Fibroblast of lung (primary cell): ENCODE measurements at places on chromosomes 12 and 14. TPM values are rescaled to one million over a fixed set of nuclear protein-coding genes. Genes with fewer than 3 reads are reported as not detected.
A peak's percentile ranks its signal among the peaks of the same experiment; 100 is the strongest.

- H3K4me3 ChIP-seq, result peak overlapping the region; percentile 55
- H3K36me3 ChIP-seq, result no peaks in the 10 kb centered on the region
- peaks cover 6% of the 10 kb centered on the region for H3K4me1 ChIP-seq
- H3K27me3 ChIP-seq, result peaks cover 40% of the 10 kb centered on the region
- H3K27ac ChIP-seq, result no peak overlapping the region
- DNase-seq, result no peak
Observed at GRCh38 chr12:6699989-6700645, 498 bp downstream of the PIANP start.

GRCh38 chr12:57836442-57837375 lies 9.8 kb downstream of the CTDSP2 start:
- DNase-seq, result peak; percentile 83
- H3K27me3 ChIP-seq, result no peaks in the 10 kb centered on the region

DNA sequence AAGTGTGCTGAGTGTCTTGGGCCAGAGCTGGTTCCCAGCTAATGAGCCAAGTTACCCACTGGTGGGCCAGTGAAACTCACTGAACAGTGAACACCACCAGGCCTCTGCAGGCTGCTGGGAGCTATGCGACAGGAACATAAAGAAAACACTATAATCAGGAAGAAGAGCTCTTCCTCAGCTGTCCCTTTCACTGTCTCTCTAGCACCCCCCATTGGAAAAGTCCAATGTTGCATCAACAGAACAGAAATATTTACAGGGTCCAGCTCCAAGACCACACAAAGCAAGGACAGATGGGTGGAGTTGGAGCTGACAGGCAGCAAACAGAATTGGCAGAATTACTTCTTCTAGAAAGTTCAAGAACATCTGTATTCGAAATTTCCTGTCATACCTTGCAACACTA lies 903.6 kb upstream of the TMEM132C start:
- no peak for DNase-seq
- no peaks in the 10 kb centered on the region for H3K4me1 ChIP-seq
- no peaks in the 10 kb centered on the region for H3K36me3 ChIP-seq
- H3K4me3 ChIP-seq, result no peak overlapping the region
- H3K27ac ChIP-seq, result no peak overlapping the region

- no peak overlapping the region for H3K27ac ChIP-seq
- no peaks in the 10 kb centered on the region for H3K36me3 ChIP-seq
- peaks cover under 1% of the 10 kb centered on the region for H3K27me3 ChIP-seq
- peaks cover 2% of the 10 kb centered on the region for H3K4me1 ChIP-seq
- no peak for DNase-seq
- no peak overlapping the region for H3K4me3 ChIP-seq
Observed at GRCh38 chr14:95182379-95182778, 25.1 kb upstream of the DICER1 start.

GRCh38 chr14:84086714-84087113 lies 1443.2 kb upstream of the FLRT2 start:
- H3K4me1 ChIP-seq, result no peaks in the 10 kb centered on the region
- no peak overlapping the region for H3K27ac ChIP-seq
- H3K36me3 ChIP-seq, result no peaks in the 10 kb centered on the region
- no peak overlapping the region for H3K4me3 ChIP-seq
- no peaks in the 10 kb centered on the region for H3K27me3 ChIP-seq

DNA sequence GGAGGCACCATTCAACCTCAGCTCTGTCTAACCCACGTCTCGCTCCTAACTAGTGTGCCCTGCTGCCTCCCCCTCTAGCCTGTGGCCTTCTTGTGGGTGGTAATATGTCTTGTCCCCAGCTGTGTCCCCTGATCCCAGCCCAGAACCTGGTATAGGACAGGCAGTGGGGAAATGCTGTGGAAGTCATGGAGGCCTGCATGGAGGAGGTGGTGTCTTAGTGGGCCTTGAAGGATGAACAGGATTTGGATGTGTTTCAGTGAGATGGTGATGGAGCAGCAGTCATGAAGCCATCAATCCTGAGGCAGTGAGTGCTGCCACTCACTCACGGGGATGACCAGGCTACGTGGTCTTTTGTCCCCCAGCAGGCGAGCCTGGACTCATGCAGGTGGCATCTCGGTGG lies 13.4 kb downstream of the PLBD2 start:
- no peak for DNase-seq
- H3K27me3 ChIP-seq, result no peaks in the 10 kb centered on the region
- H3K4me3 ChIP-seq, result no peak overlapping the region
- no peaks in the 10 kb centered on the region for H3K4me1 ChIP-seq
- peaks cover 8% of the 10 kb centered on the region for H3K36me3 ChIP-seq

GRCh38 chr14:77124345-77125280 lies 17.0 kb downstream of the ZDHHC22 start:
- H3K27ac ChIP-seq, result no peak overlapping the region
- peaks cover 11% of the 10 kb centered on the region for H3K27me3 ChIP-seq
- H3K4me1 ChIP-seq, result no peaks in the 10 kb centered on the region
- H3K36me3 ChIP-seq, result no peaks in the 10 kb centered on the region

DNA sequence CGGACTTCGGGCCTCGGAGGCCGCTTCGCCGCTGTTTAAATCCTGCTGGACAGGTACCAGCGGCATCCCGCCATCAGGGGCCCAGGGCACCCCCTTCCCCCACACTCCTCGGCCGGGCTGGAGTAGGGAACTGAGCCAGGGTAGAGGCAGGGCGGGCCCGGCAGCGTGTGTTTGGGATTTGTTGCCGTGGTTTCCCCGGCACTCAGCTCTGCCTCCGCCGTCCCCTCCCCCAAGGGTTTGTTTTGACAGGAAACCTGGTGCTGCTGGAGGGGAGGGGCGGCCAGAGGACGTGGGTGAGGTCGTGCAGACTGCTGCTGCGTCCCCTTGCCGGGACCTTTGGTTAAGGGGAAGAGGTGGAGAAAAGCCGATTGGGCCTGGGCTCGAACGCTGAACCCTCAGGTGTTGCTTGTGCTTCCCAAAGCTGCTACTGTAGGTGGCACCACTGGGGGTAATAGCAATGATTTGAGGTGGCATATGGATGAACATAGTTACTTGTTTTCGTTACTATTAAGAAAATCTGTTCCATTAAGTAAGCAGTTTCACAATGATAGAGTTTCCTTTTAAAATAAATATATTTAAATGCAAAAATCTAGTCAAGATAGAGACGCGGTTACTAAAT lies 778 bp downstream of the TCP11L2 start:
- peak overlapping the region; percentile 96 for H3K27ac ChIP-seq
- peak; percentile 80 for DNase-seq
- no peaks in the 10 kb centered on the region for H3K27me3 ChIP-seq
- H3K4me3 ChIP-seq, result peak overlapping the region; percentile 99

DNA sequence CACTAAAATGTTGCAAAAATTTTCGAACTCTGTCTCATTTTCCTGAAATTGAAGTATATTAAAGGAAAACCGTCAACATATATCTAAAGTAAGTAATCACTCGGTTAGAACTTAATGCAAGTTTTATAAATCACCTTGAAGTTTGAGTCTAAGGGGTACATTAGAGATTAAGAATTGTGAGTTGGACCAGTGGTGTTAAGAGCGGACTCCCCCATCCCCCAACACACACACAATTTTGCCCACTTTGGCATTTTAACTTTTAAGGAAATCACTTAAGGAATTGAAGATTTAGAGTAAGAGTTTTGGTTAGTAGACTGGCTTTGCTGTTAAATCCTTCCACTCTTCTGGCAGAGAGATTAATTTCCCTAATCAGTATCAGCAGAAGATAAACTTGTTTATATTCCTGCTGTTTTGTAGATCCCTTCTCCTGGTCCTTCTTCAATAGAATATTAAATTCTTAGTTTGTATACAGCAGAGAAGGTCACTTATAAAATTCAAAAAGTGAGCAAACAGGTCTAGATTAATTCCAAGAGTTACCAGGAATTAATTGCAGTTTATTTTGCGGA lies 1.5 kb downstream of the HIF1A start:
- peaks cover 1% of the 10 kb centered on the region for H3K36me3 ChIP-seq
- peak overlapping the region; percentile 90 for H3K27ac ChIP-seq
- H3K4me1 ChIP-seq, result peaks cover under 1% of the 10 kb centered on the region
- peak overlapping the region; percentile 98 for H3K4me3 ChIP-seq

- H3K4me3 ChIP-seq, result no peak overlapping the region
- no peak overlapping the region for H3K27ac ChIP-seq
- no peaks in the 10 kb centered on the region for H3K36me3 ChIP-seq
- H3K27me3 ChIP-seq, result no peaks in the 10 kb centered on the region
- no peak for DNase-seq
Observed at GRCh38 chr12:125936502-125936901, 871.3 kb downstream of the AACS start.

DNA sequence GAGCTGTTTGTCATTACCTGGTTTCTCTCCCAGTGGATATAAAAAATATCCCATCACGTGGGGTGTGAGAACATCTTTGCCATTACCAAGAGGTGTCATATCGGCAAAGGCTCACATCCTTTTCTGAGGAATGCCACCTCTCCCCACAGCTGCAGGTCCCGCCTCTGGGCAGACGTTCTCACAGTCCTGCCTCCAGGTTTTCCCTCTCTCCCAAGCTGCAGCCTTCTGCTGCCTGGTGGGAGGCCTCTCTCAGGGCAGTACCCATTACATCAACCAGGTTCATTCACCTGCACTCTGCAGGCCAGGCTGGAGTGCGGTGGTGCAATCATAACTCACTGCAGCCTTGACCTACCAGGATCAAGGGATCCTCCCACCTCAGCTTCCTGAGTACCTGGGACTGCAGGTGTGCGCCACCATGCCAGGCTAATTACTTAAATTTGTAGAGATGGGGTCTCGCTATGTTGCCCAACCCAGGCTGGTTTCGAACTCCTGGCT lies 15.0 kb upstream of the TMEM119 start:
- peaks cover 27% of the 10 kb centered on the region for H3K4me1 ChIP-seq
- no peak for DNase-seq
- no peaks in the 10 kb centered on the region for H3K36me3 ChIP-seq
- no peak overlapping the region for H3K27ac ChIP-seq
- no peak overlapping the region for H3K4me3 ChIP-seq

GRCh38 chr12:92403210-92404175 lies 257.8 kb upstream of the BTG1 start:
- no peaks in the 10 kb centered on the region for H3K36me3 ChIP-seq
- no peak overlapping the region for H3K4me3 ChIP-seq
- H3K27ac ChIP-seq, result no peak overlapping the region
- H3K27me3 ChIP-seq, result no peaks in the 10 kb centered on the region
- H3K4me1 ChIP-seq, result no peaks in the 10 kb centered on the region
- DNase-seq, result no peak

DNA sequence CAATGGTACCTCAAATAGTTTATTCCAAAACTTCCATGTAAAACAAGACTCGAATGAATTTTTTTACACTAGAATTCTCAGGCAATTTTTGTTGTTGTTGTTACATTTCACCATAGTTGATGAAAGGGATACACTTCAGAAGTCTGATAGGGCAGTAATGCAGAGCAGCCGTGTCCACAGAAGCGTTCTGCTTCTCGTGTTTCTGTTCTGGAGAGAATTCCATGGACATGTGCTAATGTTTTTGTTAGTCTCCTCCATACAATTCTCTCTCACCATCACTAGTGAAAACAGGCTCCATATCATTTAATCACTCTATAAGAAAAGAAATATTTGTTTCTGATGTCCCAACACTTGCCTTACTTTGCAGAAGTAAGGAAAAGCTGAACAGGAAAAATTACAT lies 606.1 kb downstream of the SLC16A7 start:
- peaks cover 2% of the 10 kb centered on the region for H3K4me1 ChIP-seq
- no peaks in the 10 kb centered on the region for H3K36me3 ChIP-seq
- no peak overlapping the region for H3K4me3 ChIP-seq
- H3K27me3 ChIP-seq, result no peaks in the 10 kb centered on the region
- peak; percentile 13 for DNase-seq
- no peak overlapping the region for H3K27ac ChIP-seq

DNA sequence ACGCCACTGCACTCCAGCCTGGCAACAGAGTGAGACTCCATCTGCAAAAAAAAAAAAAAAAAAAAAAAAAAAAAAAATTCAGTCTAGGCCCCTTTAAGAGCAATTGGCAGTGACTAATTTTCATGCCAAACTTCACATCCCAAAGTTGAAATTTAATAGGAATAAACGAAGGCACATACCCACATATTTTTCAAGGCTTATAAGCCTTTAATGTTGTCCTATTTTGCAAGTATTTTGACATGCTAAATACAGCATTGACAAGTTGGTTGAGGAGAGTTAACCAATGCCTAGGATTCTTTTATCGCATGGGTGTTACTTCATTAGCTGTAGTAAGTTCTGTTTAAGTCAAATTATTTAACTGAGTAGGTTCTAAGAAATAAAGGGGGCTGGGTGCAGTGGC lies 23.5 kb upstream of the HIP1R start:
- no peaks in the 10 kb centered on the region for H3K27me3 ChIP-seq
- no peak overlapping the region for H3K4me3 ChIP-seq
- DNase-seq, result no peak
- H3K36me3 ChIP-seq, result no peaks in the 10 kb centered on the region
- H3K4me1 ChIP-seq, result no peaks in the 10 kb centered on the region

GRCh38 chr12:103540319-103540718 lies 44.6 kb upstream of the C12orf42 start:
- H3K4me3 ChIP-seq, result no peak overlapping the region
- no peaks in the 10 kb centered on the region for H3K36me3 ChIP-seq
- H3K27ac ChIP-seq, result no peak overlapping the region
- no peaks in the 10 kb centered on the region for H3K27me3 ChIP-seq

DNA sequence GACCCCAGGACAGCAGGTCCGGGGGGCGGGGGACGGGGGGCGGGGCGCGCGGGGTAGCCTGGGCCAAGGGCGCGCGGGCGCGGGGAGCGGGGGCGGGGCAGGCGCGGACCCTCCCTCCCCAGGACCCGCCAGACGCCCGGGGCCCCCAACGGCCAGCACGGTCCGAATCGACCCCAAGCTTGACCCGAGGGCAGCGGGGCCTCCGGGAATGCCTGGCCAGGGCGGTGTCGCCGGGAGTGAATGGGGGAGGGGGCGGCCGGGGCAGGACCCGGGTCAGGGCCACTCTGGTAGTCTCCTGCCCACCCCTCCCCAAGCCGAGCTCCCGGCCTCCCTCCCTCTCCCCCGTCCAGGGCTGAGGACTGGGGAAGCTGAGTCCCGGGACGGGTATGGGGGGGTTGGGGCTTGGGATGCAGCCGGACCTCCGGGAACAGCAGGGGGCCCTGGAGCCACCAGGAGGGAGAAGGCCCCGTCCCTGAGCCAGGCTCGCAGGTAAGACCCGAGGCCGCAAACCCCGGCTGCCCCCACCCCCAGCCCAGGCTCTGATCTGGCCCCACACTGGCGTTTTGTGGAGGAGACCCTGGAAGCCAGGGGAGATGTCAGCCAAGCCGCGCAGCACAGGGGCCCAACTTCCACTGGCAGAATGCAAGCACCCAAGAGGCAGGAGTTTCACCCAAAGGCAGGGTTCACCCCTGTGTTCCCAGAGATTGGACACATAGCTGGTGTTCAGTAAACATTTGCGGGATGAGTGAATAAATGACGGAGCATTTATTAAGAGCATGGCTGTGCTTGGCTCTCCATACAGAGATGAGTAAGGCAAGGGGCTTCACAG lies 545 bp upstream of the GALNT9 start:
- H3K36me3 ChIP-seq, result no peaks in the 10 kb centered on the region
- H3K4me3 ChIP-seq, result no peak overlapping the region
- H3K27ac ChIP-seq, result no peak overlapping the region
- no peaks in the 10 kb centered on the region for H3K27me3 ChIP-seq
- no peak for DNase-seq

- no peak overlapping the region for H3K27ac ChIP-seq
- no peaks in the 10 kb centered on the region for H3K36me3 ChIP-seq
- DNase-seq, result no peak
- no peaks in the 10 kb centered on the region for H3K4me1 ChIP-seq
- no peaks in the 10 kb centered on the region for H3K27me3 ChIP-seq
- H3K4me3 ChIP-seq, result no peak overlapping the region
Observed at GRCh38 chr12:76108356-76108755, 23.9 kb upstream of the NAP1L1 start.

Gene CBLN3
- 2.6 and 5.3 TPM in 2 replicates for total RNA-seq

Gene CATSPERB
- total RNA-seq, result under 0.01 TPM in 1 of 2 replicates, not detected in the other

Gene ARG2
- 2.3 and 8.4 TPM in 2 replicates for total RNA-seq

Gene DLGAP5
- total RNA-seq, result 0.77 and 8.1 TPM in 2 replicates

Gene C12orf54
- total RNA-seq, result not detected in 2 replicates

Gene HHIPL1
- total RNA-seq, result 7.7 and 9.9 TPM in 2 replicates

Gene EEF1AKMT3
- 3.9 and 8.9 TPM in 2 replicates for total RNA-seq

Gene ADAMTS20
- total RNA-seq, result not detected in 2 replicates

Gene KCNK10
- not detected in 2 replicates for total RNA-seq

Gene NYNRIN
- 8.2 and 16.2 TPM in 2 replicates for total RNA-seq

Gene ESPL1
- 0.26 and 1.8 TPM in 2 replicates for total RNA-seq
